ENCODE measurements at places on chromosomes 5 and 9.

- DNase-seq = no peak
These were observed 42.9 kb upstream of the HAND1 start for GRCh38 chr5:154520861-154521453.

- DNase-seq = no peak
These were observed 25.9 kb downstream of the GFI1B start for GRCh38 chr9:133004091-133004998.

GRCh38 chr9:137460363-137461315 lies 1.5 kb upstream of the NSMF start:
- DNase-seq = no peak

DNA sequence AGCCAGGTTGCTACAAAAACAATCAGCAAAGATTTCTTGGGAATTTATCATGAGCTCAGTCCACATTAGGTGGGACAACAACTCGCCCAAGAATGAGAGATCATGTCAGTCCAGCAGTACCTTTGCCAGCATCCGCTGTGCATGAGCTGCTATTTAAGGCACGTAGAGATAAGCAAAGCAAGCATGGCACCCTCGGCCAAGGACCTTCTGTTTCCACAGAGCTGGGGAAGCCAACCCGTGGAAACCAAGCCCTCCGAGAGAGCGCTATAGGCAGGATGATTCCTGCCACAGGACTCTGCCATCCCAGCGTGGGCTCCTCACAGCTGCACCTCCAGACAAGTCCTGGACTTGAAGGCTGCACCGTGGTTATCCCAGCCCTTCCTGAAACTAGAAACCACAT lies 189.5 kb upstream of the PPP1R26 start:
- DNase-seq = no peak

GRCh38 chr5:53560028-53560427 lies 411 bp upstream of the NDUFS4 start:
- DNase-seq = no peak

GRCh38 chr9:131677444-131678180 lies 62.3 kb downstream of the RAPGEF1 start:
- no peak for DNase-seq

DNA sequence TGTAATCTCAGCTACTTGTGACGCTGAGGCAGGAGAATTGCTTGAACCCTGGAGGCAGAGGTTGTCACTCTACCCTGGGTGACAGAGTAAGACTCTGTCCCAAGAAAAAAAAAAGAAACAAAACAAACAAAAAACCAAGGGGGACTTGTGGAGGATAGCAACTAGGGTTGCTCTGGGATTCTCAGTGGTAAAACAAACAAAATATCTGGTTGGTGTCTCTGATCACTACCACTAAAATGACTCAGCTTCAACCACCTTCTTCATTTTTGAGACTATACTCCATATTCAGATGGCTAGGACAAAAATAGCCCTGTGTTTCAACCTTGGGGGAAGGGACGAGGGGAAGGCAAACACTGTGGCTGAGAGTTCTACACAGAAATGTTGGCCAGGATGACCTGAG lies 110.3 kb downstream of the ARRDC3 start:
- DNase-seq = no peak

DNA sequence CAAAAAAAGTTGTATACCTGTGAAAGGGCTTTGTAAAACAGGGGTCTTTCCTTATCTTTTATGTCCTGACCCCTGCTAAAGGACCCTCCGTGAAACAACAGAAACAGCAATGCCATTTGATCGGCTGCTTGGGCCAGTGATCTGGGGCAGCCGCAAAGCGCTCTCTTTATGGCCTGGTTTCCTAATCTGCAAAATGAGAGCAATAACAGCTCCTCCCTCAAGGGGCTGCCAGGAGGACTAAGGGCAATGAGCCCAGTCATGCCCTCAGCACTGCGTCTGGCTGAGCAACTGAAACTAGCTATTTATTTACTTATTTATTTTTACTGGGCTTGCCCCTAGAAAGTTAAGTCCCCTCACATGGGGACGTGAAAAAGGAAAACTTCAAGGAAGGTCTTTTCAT lies 18.3 kb downstream of the CMBL start:
- no peak for DNase-seq

GRCh38 chr9:86676396-86676795 lies 270.9 kb downstream of the GAS1 start:
- no peak for DNase-seq

- DNase-seq = no peak
These were observed 10.2 kb upstream of the ST8SIA4 start for GRCh38 chr5:100913298-100913697.

DNA sequence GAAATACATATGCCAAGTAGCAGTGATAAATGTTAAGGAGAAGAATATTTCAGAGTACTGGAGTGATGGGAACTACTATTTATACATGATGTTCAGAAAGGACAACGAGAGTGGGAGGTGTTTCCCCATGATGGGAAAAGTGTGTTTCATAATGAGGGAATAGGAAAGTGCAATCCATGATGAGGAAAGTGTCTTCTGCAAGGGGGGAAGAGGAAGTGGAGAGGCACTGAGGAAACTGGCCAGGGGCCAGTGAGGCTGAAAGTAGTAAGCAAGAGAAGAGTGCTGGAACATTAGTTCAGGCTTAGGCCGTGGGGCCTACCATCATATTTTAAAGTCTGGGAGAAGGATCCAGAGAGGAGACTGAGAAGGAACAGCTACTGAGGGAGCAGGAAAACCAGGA lies 327.2 kb downstream of the SLF1 start:
- no peak for DNase-seq

DNA sequence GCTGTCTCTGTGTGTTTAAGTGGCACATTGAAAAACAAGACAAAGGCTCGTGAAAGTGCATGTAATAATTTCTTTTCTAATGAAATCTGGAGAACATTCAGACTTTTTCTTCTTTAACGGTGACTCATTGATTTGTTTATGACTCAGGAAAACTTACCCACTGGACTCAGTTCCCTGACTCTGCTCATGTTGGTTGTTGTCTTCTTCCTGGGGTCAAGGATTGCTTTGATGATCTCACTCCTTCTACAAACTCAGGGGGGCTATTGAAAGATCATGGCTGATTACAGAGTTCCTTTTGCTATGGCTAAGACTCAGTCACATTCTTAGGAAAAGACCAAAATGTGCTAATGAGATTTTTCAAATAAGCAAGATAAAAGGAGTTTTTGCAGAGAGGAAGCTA lies 141.1 kb upstream of the DAP start:
- DNase-seq = no peak

GRCh38 chr5:79081779-79082178 lies 12.2 kb downstream of the BHMT2 start:
- no peak for DNase-seq

- no peak for DNase-seq
These were observed 68.1 kb upstream of the GRAMD2B start for GRCh38 chr5:126354858-126355731.

DNA sequence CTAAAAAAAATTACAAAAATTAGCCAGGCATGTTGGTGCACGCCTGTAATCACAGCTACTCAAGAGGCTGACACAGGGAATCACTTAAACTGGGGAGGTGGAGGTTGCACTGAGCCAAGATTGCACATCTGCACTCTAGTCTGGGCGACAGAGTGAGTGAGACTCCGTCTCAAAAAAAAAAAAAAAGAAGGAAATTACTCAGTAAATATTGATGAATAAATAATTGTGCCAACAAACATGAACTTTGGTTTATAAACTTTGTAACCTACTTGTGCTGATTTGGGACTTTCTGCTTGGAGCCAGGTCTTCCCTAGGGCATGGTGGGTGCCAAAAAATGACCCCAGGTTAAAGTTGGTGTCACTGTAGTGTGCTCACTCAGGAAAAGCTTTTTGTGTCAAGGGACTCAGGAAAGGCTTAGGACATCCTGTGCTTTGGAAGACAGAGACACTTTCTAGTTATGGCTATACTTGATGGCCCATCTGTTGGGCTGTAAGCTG lies 19.0 kb downstream of the ABLIM3 start:
- DNase-seq = no peak

DNA sequence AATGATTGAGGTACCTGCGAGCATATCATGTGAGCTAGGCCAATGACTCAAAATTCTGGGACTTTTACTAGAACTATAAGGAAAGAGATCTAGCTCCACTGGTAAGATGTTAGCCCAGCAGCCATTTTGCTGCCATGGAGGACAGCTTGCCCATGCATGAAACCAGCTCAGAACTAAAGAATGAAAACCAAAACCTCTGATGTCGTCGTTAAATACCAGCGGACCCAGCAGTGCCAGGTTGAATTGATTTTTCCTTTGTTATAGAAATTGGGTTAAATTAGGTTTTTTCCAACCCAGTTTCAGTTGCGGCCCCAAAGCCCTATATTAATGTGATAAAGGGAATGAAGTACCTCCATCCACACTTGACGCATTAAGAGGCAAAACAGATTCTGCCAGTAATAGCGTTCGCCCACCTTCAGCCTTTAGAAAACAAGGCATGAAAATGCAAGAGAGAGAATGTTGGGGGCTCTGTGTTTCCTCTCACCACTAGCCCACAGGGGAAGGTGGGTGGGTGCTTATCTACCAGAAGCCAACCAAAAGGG lies 5.5 kb upstream of the ITK start:
- DNase-seq = no peak

DNA sequence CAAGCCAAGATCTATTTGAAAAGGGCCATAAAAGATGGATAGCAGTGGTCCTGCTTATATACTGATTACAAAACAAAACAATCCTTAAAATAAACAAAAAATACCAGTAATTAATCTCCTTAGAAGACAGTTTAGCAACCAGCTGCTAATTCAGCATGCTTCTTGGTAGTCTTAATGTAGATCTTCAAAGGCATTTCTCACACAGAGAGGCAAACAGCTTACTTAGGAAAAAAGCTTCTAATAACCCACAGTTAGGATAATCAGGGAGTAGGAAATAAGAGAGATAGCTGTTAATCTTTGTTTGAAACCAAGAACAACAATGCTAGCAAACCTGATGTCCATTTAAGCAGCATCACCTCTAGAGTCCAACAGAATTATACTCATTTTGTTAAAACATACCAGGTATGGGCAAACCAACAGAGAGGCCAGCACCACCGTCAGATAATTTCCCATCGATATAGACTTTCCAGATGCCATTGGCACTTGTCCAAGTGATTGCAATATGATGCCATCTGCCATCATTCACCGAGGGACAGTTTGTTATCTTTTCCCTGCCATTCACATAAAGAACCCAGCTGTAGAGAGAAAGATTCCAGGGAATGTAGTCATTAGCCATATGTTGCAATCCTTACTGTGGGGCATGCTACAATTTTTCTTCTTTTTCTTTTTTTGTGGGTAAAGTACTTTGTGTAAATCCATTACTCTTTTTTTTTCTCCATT lies 105.6 kb upstream of the TXNDC8 start:
- no peak for DNase-seq

DNA sequence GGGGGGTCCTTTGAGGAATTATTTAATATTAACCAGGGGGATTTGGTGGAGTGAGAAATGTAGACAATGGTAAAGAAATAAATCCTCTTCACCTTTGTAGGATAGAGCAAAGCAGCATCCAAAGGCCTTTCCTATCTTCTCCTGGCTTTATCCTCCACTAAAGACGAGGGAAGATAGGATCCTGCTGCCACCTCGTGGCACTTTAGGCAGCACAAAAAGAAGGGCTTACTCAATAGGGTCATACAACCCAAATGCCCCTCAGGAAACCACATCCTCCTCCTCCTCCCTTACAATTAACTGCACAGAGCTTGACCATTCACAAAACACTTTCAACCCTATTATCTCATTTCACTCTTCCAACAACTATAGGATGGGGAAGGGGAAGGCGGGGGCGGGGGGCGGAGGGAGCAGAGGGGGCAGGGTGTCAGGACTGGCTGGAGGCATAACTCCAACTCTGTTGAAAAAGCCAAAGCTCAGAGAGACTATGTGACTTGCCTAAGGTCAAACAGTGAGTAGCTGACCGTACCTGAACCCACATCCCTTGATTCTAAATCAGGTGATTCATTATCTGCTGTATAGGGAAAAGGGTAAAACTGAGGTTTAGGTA lies 45.4 kb upstream of the MYOT start:
- DNase-seq = no peak

GRCh38 chr5:112485934-112486355 lies 66.9 kb upstream of the EPB41L4A start:
- no peak for DNase-seq

DNA sequence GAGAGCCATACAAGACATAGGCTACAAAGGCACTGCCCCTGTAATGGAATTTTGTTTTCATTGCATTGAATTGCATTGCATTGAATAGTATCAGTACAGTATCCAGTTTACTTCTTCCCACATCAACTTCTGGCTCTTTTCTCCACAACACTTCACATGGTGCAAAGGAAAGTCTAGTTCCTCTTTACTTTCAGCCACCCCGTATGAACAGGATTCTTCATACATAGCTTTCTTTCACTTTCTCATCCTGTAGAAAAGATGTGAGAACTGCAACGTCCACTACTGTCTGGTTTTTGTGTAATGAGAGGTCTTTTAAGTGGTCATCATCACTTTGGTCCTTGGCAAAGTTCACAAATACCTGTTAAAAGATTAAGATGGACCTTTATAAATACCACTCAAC lies 20.2 kb downstream of the NIPSNAP3B start:
- DNase-seq = no peak

- DNase-seq = no peak
These were observed 66.1 kb upstream of the EDIL3 start for GRCh38 chr5:84450617-84451414.

- no peak for DNase-seq
These were observed 332.6 kb downstream of the FAM170A start for GRCh38 chr5:119961993-119962392.

GRCh38 chr5:127396490-127397155 lies 106.0 kb downstream of the MEGF10 start:
- DNase-seq = no peak

DNA sequence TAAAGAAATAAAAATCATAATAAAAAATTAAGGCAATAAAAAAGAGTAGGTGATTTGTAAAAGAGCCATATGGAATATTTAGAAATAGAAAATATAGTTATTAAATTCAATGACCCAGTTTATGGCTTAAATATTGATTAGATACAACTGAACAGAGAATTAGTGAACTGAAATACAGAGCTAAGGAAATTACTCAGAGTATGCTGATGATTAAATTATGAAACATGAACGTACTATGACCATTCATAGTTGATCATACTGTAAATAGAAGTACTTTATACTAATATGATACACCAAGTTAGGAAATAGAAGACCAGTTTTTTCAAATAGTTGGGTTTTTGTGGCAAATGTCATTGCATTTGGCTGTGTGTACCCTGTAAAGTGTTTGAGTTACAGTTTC lies 194.5 kb downstream of the CWC27 start:
- no peak for DNase-seq

DNA sequence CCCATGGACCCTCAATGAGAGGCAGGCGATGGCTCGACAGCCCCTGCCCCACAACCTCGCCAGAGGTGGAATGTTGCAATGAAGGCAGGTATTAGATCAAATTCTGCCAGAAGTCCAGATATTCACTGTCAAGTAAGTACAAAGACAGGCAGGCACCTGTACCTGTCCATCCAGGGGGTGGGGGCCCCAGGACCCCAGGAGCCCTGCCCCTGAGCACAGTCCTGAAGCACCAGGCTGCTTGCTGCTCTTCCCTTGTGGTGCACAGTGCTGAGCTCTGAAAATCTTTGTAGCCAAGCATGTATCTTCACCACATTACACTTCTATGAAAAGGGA lies 26.2 kb upstream of the HMCN2 start:
- no peak for DNase-seq
